ENCODE measurements at places on chromosomes 12 and 14.
A peak's percentile ranks its signal among the peaks of the same experiment; 100 is the strongest.

- DNase-seq, result peak; percentile 61
Measured at GRCh38 chr12:107660861-107661415, 24.7 kb upstream of the PWP1 start.

DNA sequence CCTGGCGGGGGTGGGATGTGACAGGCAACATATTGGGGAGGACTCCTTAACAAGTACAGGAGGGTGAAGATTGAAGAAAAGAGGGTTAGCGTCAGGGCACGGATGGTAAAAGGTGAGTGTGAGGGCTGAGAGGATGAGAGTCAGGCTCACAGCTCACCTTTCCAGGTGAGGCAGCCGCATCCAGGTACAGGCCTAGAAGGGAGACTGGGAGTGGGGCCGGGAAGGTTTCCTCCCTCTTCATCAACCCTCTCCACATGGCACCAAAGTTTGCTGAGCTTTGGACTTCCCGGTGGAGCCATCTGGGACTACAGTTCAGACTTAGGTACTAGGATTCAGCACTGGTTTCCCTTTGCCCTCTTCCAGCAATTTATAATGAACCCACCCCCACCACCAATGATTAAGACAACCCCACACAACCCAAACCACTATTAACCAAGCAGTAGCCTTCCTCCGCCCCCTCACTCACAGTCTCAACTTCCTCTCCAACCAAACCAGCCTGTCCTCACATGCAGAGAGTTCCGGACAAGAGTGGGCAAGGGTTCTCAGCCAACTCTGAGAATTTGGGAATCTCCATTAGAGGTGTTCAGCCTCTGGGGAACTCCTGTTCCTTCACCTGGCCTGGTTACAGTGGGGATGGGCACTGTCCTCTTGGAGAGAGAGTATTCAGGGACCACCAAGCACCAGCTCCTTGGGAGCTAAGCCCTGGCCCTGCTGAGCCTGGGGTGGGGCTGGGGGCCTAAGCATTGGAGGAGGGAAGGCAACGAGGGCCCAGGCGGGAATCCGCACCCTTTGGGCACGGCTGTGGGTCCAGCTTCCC is 2.4 kb upstream of the HOXC4 start:
- peak; percentile 25 for DNase-seq

- DNase-seq, result peak; percentile 40
Measured at GRCh38 chr14:85604714-85605113, 74.8 kb downstream of the FLRT2 start.

- DNase-seq, result no peak
Measured at GRCh38 chr14:94773061-94773648, 3.2 kb upstream of the GSC start.

DNA sequence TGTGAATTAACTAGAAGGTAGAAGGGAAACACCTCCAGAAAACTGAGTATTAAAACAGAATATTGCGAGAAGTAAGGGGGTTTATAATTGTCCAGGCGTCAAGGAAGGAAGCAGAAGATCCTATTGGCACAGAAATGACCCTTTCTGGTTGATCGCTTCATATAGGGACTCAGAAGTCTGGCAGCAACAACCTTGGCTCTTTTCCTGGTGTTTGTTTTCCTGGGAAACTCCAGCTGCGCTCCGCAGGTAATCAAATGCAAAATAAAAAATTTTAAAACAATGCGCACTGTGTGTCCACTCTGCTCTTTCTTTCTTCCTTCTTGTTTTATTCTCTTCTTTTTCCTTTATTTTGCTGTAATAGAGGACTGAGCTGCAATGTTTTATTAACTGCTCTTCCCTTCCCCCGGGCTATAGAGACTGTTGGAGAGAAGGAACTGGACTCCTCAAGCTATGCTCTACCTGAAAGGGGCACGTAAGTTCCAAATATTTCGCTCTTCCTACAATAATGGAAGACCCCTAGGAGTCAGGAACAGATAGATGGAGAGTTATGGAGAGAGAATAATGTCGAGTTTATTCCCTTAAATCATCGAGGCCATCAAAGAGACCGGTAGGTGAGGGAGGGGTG is 737 bp downstream of the SPX start:
- no peak for DNase-seq

- DNase-seq, result no peak
Measured at GRCh38 chr12:48183876-48184548, 568 bp downstream of the CCDC184 start.

- DNase-seq, result no peak
Measured at GRCh38 chr12:110697236-110697635, 8.3 kb upstream of the HVCN1 start.

GRCh38 chr12:108560321-108560721 is 652 bp downstream of the SART3 start:
- peak; percentile 47 for DNase-seq

- DNase-seq, result no peak
Measured at GRCh38 chr14:100476012-100476822, 111.0 kb downstream of the BEGAIN start.

DNA sequence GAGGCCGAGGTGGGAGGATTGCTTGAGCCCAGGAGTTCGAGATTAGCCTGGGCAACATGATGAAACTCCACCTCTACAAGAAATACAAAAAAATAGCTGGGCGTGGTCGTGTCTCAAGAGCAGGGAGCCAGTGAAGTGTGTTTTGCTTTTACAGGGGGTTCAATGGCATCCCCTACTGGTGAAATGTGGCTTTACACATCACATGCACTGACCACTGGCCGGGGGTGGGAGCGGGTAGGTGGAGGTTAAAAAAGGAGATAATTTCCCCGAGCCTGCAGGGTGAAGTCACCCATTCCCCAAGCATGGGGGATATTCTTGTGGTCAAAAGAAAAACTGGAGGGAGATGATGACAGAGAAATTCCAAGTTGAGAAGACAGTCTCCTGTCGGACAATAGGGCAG is 63.6 kb upstream of the PWP1 start:
- DNase-seq, result peak; percentile 5

DNA sequence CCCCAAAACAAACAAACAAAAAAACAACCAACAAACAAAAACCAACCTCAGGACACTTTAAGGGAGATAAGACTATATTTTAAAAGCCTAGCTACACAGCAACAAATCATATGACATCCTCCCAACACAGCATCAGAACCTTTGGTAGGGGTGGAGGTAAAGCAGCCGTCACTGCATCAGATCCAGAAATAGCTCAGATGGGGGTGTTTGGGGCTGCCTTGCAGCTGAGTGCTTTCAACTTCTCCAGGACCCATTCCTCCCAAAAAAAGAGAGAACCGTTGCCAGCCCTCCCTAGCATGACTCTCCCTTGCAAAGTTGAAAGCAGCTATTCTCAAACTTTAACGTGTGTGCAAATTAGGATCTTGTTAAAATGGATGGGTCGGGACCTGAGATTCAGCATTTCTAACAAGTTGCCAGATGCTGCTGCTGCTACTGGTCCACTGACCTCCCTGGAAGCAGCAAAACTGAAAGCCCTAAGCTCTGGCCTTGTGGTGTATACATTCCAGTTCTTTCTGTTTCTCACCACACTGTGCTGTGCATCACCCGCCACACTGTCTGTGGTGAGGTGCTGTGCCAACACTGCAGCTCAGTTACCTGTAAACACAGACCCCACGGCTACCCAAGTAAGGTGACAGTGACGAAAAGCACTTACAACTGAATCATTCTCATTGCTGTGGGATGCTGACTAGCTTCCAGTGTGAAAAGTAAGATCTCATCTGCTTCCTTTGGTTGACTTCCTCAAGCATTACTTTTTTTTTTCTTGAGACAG is 54.0 kb downstream of the SLC38A1 start:
- DNase-seq, result peak; percentile 76

GRCh38 chr12:122144885-122145284 is 29.1 kb downstream of the IL31 start:
- DNase-seq, result no peak

DNA sequence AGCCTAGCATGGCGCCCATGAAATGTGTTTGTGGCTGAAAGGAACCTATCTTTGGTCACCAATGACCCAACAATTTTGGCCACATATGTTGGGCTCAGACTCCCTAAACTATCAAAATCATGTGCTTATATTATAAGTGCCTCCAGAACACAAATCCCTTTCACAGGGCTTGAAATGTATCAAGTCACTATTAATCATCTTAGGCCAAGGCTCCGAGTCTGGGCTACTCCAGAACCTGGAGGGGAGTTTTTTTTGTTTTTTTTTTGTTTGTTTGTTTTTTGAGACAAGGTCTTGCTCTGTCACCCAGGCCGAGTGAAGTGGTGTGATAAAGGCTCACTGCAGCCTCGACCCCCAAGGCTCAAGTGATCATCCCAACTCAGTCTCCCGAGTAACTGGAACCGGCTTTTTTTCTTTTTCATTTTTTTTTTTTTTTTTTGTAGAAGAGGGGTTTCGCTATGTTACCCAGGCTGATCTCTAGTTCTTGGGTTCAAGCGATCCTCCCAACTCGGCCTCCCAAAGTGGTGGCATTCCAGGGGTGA is 989 bp upstream of the DRAM1 start:
- DNase-seq, result no peak

DNA sequence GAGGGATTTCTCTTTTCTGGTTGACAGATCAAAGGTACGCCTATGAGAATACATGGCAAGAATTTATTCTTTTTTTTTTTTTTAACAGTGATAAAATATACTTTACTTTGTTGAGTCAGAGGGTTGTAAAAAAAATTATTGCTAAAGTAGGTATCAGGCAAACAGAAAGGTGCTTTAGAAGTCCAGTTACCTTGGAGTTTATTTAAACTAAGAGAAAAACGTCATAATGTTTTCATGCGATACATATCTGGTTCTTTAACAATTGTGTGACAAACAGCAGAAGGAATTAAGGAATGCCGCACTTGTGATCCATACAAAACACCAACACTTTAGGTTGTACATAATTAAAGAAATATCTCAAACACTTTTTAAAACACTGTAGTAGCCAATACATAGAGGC is 94.2 kb downstream of the BORCS5 start:
- DNase-seq, result no peak

DNA sequence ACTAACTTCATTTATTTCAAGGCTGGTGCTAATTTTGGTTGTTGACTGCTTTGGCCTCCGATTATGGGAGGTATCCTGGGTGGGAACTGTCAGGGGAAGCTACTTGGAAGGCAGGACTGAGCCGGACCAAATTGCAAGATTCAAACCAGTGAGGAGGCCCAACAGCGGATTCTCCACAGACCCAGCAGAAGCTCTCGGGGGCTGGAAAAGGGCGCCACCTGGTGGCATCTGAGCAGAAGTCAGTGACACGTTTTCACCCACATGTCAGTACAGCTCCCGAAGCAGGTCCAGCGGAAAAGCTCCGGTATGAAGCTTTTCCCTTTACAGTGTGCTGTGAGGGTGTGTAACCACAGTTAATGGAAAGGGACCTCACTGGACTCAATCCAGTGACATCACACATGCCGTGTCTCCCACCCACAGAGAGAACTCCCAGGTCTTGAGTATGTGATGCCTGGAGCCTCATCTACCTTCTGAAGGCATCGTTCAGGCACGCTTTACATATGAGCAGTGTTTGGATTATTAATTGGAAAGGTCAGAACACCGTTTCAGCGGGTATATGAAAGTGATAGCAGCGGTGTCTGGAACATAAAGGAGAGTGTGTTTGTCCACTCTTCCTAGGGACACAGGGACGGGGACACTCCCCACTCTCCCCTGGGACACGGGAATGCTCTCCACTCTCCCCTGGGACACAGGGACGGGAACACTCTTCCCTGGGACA is 3.6 kb upstream of the P2RX2 start:
- peak; percentile 91 for DNase-seq

GRCh38 chr14:23002592-23002991 is 7.4 kb downstream of the C14orf93 start:
- DNase-seq, result no peak

- DNase-seq, result peak; percentile 60
Measured at GRCh38 chr14:103382376-103382775, 2.8 kb upstream of the MARK3 start.

DNA sequence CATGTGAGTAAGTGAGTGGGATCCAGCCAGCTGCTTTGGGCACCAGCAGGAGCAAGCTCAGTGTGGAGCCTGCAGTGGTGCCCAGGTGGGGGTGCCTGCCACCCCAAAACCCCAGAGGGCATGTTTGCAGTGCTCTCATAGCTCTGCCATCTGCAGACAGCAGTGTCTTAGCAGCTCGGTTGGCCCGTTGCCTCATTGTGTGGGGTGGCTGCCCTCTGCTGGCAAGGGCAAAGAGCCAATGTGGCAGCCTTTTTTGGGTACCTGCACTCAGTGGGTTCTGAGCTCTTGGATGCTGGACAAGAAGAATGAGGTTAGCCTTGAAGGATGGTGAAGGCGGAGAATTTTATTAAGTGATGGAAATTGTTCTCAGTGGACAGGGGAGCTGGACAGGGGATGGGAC is 52.3 kb downstream of the NEUROD4 start:
- peak; percentile 78 for DNase-seq

GRCh38 chr12:62683776-62684569 is 217.3 kb downstream of the MON2 start:
- DNase-seq, result no peak

DNA sequence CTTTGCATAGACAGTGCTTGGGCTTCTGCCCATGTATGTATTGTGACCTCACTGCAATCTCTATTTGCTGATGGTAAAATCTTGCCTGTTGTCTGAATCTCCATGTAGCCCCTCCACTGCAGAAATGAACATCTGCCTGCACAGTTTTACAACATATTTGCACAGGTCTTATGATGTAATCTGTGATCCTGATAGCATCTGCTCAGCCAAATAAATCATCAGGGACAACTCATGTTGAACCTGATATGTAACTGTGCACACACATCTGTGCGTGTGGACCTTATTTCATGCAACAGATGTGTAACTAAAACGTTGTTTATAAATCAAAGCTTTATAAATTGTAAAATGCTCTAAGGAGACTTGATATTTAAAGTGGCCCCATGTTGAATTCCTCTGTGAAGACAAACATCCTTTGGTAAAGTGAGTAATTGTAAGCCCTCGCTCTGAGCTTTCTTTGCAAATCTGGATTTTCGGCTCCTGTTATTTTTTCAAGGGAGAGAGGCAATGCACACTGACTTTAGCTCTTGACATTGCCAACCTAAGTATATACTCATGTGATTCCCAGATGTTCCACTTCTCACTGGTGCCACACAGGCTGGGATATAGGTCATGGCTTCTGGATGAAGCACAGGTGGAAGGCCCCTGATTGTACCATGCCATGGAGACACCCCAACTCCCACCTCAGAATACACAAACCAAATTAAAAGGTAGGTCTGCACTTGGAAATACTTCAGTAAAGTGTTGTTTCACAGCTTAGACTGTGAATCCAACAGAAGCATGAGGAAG is 371.3 kb downstream of the GRIN2B start:
- no peak for DNase-seq

DNA sequence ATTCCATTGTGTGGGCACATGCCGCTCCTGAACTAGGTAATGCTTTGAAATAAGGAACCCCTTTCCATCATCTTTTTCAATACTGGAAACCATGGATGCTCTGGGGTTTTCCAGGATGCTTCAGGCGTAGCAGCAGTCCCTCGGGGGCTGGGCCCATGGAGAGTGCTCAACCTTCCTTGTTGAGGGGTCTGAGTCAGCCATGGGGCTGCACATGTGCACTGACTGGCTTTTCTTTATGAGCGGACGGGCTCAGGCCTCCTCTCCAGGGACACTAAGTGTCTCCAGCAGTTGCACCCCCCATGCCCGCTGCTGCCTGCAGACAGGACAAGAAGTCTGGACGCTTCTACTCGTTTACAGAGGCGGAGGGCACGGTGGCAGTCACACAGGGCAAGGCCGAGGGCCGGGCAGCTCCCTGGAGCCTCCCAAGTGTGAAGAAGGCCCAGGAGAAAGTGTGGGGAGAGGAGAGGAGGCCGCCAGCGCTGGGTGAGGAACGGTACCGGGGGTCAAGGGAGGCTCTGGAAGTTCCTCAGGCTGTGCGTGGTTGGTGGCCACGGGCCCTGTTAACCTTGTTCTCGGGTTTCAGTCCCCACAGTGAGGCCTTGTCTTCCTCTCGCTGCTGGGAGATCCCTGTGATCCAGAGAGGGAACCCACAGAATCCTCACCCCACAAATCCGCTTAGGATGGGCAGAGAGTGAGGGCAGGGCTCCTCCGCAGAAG is 51.2 kb downstream of the TEAD4 start:
- no peak for DNase-seq

- DNase-seq, result no peak
Measured at GRCh38 chr12:119594399-119594730, 791 bp downstream of the TMEM233 start.

Data from suppressor macrophage (primary cell).